Naive thymus-derived CD8-positive, alpha-beta T cell (primary cell): ENCODE measurements at places on chromosomes 4 and X. TPM values are rescaled to one million over a fixed set of nuclear protein-coding genes. Genes with fewer than 3 reads are reported as not detected.

- H3K27me3 ChIP-seq: peaks cover 2% of the 10 kb centered on the region
- no peaks in the 10 kb centered on the region for H3K4me1 ChIP-seq
- H3K27ac ChIP-seq: no peak overlapping the region
- no peak overlapping the region for H3K4me3 ChIP-seq
- no peak for DNase-seq
These were observed 470.8 kb downstream of the NKX6-1 start for GRCh38 chr4:84028340-84028739.

DNA sequence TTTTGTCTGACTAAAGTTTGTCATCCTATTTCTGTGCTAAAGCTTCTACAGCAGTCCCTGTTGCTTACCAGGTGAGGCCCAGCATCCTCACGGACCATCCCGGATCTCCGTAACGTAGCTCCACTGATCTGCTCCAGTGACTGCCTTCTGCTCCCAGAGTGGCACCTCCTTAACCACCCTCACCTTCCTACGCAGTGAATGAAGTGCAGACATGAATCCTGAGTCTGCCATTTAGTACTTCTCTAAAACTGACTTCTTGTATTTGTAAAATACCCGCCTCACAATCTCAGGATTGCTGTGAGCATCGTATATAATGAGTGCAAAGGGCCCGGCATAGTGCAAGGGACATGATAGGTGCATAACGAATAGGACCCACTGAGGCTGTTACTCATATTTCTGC, 27.7 kb upstream of the ACSL1 start:
- DNase-seq: no peak
- no peak overlapping the region for H3K4me3 ChIP-seq
- H3K27ac ChIP-seq: no peak overlapping the region

The FRMPD4 gene
- not detected for total RNA-seq

DNA sequence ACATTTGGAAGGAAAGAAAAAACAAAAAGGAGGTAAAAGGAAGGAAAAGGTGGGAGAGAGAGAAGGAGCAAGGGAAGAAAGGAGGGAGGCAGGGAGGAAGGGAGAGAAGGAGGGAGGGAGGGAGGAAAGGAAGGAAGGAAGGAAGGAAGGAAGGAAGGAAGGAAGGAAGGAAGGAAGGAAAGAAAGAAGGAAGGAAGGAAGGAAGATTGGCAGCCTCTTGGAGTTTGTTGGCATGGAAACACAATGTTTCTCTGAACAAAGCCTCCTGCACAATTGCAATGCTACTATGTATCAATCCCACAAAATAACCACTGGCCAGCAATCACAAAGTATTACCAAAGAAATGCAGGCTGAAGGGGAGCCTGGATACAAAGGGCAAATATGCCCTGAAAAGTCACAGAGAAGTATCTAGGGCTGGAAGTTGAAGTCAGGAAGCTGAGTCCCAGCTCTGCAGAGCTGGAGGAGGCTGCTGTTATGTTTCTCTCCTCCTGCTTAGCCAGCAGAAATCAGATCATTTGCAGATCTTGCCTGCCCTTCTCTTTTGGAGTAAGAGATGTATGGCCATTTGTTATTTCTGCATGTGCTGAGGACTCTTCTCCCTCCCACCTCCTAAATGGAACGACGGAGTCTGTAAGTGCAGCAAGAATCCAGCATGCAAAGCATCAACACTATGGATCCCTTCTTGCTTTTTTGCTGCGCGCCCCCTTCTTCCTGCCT, 195.9 kb upstream of the LDB2 start:
- H3K36me3 ChIP-seq: no peaks in the 10 kb centered on the region
- no peaks in the 10 kb centered on the region for H3K4me1 ChIP-seq
- no peak overlapping the region for H3K4me3 ChIP-seq
- H3K27ac ChIP-seq: no peak overlapping the region
- H3K27me3 ChIP-seq: peaks cover 18% of the 10 kb centered on the region
- DNase-seq: no peak

DNA sequence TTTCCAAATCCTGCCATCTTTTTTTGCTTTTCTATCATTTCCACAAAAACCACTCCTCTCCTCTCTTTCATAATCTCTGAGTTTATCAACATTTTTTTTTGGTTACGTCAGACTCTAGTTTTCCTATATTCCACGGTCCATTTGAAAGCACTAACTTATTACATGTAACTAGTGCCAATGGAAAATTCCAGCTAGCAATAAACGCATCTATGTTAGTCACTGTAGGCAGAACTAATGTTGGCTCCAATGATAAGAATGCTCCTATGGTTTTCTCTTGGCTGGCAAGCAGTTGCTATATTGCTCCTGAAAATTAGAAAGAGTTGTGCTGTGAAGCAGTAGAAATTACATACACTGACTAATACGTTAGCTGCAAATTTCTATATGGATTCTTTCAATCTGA, 634.6 kb upstream of the FTHL17 start:
- no peaks in the 10 kb centered on the region for H3K27me3 ChIP-seq
- no peak overlapping the region for H3K4me3 ChIP-seq
- DNase-seq: no peak
- H3K4me1 ChIP-seq: no peaks in the 10 kb centered on the region
- H3K27ac ChIP-seq: no peak overlapping the region

The TCEAL9 gene
- 1.3 TPM for total RNA-seq

DNA sequence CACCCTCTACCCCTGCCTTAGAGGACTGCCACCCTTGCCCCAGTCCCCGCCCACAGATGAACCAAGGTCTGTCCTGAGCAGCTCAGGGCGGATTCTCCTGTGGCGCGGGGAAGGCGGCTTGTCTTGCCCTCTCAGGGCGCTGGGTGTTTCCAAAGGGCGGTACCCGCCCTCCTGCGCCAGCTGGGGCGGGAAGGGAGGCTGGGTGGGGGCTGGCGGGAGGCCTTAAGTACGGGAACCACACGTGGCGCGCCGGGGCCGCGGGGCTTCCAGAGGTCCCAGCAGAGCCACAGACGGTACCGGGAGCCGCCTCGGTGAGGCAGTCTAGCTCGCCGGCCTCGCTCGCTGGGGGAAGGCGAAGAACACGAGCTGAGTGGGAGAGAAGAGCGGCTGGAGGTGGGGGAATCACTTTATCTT, 361.1 kb downstream of the MID1IP1 start:
- H3K27me3 ChIP-seq: peaks cover 1% of the 10 kb centered on the region
- H3K27ac ChIP-seq: no peak overlapping the region
- peaks cover 10% of the 10 kb centered on the region for H3K4me1 ChIP-seq

The FAM47A gene
- not detected for total RNA-seq

DNA sequence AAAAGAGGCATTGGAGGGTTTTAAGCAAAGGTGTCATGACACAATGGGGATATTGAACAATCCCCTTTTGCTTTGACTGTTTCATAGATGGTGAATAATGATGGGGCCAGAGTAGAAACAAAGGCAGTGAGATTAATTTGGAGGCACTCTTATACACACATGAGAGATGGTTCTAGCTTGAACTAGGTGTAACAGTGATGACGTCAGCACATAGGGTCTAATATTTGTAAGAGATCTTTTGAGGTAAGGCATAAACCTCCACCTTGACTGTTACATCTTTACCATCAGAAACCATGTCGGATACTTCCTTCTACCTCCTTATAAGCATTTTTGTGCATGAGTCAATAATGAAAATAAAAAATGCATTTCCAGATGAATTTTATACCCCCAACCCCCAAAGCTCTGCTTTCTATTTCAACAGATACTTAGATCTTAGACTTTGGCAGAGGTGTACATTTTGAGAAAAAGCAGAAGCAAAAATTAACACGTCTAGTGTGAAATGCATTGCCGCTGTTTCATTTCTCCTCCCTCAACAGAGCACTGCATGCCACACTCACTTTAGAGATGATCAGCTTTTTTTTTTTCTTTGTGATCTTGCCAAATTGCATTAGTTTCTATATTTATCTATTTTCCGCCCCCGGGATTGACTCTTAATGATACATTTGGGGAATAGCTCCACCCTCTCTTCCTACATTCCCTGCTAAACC, 87.2 kb downstream of the HS3ST1 start:
- no peak for DNase-seq
- no peaks in the 10 kb centered on the region for H3K27me3 ChIP-seq
- H3K36me3 ChIP-seq: no peaks in the 10 kb centered on the region
- peaks cover 2% of the 10 kb centered on the region for H3K4me1 ChIP-seq
- H3K27ac ChIP-seq: no peak overlapping the region

DNA sequence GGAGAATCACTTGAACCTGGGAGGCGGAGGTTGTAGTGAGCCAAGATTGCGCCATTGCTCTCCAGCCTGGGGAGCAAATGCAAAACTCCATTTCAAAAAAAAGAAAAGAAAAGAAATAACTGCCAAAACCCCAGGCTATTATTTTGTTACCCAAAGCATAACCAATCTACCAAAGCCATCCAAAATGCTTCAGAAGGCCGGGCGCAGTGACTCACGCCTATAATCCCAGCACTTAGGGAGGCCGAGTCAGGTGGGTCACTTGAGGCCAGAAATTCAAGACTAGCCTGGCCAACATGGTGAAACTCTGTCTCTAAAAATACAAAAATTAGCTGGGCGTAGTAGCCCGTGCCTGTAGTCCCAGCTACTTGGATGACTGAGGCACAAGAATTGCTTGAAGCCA, 49.8 kb downstream of the SMIM31 start:
- H3K4me1 ChIP-seq: no peaks in the 10 kb centered on the region
- no peak for DNase-seq
- H3K4me3 ChIP-seq: no peak overlapping the region
- H3K27ac ChIP-seq: no peak overlapping the region

- no peak for DNase-seq
- H3K27me3 ChIP-seq: no peaks in the 10 kb centered on the region
These were observed 12.6 kb downstream of the SRD5A3 start for GRCh38 chr4:55358668-55359067.

DNA sequence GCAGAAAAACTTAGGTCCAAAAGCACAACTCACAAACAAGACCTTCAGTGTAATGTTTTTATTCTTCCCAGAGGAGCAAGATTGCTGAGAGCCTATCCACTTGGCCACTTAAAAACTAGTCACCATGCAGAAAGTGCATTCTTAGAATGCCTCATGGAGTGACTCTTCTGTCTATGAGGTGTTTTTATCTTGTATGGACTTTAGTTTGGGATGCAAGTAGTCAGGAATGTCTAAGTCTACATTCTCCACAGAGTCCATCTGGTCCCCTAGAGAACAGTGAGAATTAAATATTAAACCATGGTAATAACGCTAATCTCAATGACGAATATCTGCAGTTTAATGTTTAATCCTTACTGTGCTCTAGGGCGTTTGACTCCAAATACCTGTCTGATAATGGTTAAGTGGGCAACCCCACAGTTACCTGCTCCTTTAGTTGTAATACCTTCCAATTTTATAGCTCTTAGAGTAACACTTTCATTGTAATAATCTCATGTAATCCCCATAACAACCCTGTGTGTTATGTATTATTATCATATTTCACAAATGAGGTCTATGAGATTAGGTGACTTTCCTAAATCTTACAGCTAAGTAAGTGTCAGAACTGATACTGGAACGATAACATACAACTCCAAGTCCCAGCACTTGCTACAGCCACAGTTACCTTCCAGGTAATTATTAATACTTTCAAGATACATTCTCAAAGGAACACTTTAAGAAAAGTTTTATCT, 235.6 kb upstream of the JADE1 start:
- H3K27ac ChIP-seq: no peak overlapping the region
- peaks cover 20% of the 10 kb centered on the region for H3K27me3 ChIP-seq
- H3K4me1 ChIP-seq: no peaks in the 10 kb centered on the region
- no peak overlapping the region for H3K4me3 ChIP-seq

DNA sequence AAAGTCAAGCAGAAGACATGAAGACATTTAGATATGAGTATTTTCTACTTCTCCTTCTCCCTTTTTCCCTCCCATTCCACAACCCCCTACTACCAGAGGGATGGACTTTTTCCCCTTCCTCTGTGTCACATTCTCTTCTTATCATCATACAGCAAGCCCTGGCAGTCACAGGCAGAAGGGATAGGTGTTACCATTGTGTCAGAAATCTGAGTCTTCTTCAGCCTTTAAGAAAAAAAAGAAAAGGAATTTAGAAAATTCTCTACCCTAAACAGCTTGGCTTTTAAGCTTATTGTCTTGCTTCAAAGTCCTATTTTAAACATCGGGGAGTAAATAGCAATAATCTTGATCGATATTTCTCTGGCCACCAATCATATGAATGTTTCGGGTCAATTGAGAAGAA, 30.9 kb upstream of the ADH1C start:
- H3K4me1 ChIP-seq: no peaks in the 10 kb centered on the region
- DNase-seq: no peak
- peaks cover 8% of the 10 kb centered on the region for H3K27me3 ChIP-seq
- H3K27ac ChIP-seq: no peak overlapping the region
- H3K36me3 ChIP-seq: no peaks in the 10 kb centered on the region

GRCh38 chrX:37818031-37818430, 29.3 kb downstream of the DYNLT3 start:
- H3K27me3 ChIP-seq: no peaks in the 10 kb centered on the region
- no peaks in the 10 kb centered on the region for H3K4me1 ChIP-seq
- no peaks in the 10 kb centered on the region for H3K36me3 ChIP-seq

GRCh38 chr4:72953571-72953970, 115.9 kb downstream of the COX18 start:
- H3K27me3 ChIP-seq: peaks cover 29% of the 10 kb centered on the region
- no peaks in the 10 kb centered on the region for H3K36me3 ChIP-seq
- no peaks in the 10 kb centered on the region for H3K4me1 ChIP-seq
- no peak overlapping the region for H3K4me3 ChIP-seq

The PDE5A gene
- 1.3 TPM for total RNA-seq

DNA sequence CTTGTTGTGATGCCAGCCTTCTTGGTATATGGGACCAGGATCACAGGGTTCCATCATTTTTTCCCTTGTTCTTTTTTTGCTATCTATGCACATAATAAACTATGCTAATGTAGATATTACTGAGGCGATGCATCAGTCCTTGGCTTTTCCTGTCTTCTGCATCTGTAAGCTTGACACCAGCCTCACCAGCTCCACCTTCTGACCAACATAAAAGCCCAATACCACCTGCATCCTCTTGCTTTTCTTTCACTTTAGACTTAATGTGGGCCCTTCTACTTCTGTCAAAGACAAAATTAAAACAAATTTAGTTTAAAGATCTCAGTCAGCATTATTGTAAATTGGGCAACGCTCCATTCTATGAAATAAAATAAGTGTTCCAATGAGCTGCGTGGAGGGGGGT, 1718.8 kb upstream of the PCDH10 start:
- no peaks in the 10 kb centered on the region for H3K27me3 ChIP-seq
- no peaks in the 10 kb centered on the region for H3K36me3 ChIP-seq
- H3K4me3 ChIP-seq: no peak overlapping the region
- no peaks in the 10 kb centered on the region for H3K4me1 ChIP-seq
- no peak overlapping the region for H3K27ac ChIP-seq

DNA sequence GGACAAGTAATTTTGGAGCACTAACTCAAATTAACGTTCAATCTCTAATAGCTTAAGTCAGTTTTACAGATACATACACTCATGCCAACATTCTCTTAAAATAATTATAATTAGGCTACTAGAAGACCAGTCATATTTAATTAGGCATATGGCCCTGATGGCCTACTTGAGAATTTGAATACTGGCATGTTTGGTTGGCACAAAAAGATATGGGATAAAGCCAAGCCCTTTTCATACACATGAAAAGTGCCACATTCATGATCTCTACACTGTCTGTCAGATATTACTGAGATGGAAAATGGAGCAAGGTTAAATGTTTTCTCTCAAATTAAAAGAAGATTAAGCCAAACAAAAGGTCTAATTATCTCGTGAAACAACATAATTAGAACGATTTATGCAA, 1091.0 kb downstream of the C4orf33 start:
- DNase-seq: no peak
- no peaks in the 10 kb centered on the region for H3K27me3 ChIP-seq
- no peak overlapping the region for H3K4me3 ChIP-seq
- H3K36me3 ChIP-seq: no peaks in the 10 kb centered on the region
